ENCODE measurements at places on chromosomes 3 and 15.

- H3K4me3 ChIP-seq: peak overlapping the region; percentile 24
- peak overlapping the region; percentile 99 for H3K27ac ChIP-seq
- peaks cover 79% of the 10 kb centered on the region for H3K4me1 ChIP-seq
- peaks cover 57% of the 10 kb centered on the region for H3K36me3 ChIP-seq
- H3K27me3 ChIP-seq: no peaks in the 10 kb centered on the region
Observed at GRCh38 chr3:111603679-111604078, 8.5 kb upstream of the ZBED2 start.

DNA sequence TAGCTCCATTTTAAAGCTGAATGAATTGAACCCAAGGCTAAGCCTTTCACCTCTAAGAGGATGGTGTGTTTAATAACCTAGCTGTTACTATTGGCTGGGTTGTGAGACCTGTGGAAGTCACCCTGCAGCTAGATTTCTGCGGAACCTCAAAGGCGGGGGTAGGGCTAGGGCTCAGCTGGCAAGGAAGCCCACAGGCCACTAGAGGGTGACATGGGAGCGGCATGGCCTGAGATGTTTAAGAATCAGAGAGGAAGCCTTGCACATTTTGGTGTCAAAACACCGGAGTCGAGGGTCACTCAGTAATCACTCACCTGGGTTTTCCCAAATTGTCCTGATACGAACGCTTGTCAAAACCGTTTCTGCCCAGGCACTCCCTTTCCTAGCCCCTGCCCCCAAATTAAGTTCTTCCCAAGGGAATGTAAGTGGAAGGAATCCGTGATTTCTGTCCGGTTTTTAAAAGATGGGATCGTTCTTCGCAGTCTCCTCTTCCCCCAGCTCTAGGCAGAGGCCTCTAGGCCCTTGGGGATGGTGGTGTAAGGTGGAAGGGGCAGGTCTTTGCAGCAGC is 3.8 kb upstream of the ACAD9 start:
- H3K36me3 ChIP-seq: peaks cover 10% of the 10 kb centered on the region
- peak; percentile 54 for DNase-seq
- no peak overlapping the region for H3K27ac ChIP-seq
- H3K4me3 ChIP-seq: no peak overlapping the region
- peaks cover 4% of the 10 kb centered on the region for H3K27me3 ChIP-seq

DNA sequence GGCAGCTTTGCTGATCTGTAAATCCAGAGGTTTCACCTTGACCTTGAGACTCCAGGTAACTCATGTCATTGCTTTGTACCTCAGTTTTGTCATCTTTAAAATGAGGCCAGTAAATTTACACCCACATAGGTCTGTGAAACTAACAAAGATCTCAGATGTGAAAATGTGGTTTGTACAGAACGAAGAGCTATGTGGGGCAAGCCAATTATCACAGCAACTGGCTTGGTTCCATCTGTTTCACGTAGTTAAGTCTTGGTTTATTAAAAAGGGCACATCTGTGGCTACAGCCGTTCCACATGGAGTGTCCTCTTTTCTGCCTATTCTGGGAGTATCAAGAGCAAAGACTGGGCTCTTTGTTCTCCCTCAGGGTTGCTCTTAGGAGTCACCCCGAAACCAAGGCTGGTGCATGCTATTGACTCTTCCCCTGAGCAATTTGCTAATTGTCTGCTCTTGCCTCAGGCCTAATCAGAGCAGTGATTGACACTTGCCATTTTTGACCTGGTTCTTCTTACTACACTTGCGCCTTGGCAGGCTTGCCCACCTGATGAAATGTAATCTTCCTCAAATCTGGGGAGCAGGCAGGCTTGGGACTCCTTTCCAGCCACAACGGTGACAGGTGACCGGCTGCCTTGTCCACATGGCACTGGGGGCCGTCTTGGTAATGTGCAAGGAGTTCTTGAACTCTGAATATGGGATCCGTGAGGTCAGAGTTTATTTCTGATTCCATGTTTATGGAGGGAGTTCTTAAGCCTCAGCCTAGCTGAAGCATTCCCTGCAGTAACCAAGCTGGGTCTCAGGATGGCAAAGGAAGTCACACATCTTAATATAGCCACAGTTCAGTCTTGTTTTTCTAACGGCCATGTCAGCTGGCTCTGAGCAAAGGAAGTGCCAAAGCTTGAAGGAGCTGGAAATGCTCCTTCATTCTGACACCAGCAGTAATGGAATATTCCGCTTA is 40.1 kb downstream of the EAF1 start:
- DNase-seq: no peak
- H3K27ac ChIP-seq: no peak overlapping the region
- H3K27me3 ChIP-seq: peaks cover 6% of the 10 kb centered on the region
- peaks cover 2% of the 10 kb centered on the region for H3K36me3 ChIP-seq
- peaks cover 11% of the 10 kb centered on the region for H3K4me1 ChIP-seq

DNA sequence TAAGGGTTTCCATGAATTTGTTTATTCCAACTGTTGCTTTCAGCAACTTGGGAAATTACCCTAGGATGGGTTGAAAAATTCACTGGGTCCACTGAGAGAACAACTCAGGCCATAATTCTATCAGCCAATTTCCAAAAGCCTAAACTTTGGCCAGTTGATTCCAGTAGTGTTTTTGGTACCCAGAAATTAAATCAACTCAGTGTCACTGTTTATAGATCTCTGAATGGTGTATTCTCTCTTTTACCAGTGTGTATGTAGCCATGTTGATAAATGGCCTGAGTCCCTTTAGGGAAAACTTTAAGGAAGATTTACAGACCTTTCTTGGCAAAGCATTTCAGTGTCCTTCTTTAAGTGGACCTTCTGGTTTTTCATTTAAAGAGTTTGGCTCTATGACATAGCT is 636.4 kb downstream of the OTOL1 start:
- H3K27me3 ChIP-seq: no peaks in the 10 kb centered on the region
- no peaks in the 10 kb centered on the region for H3K4me1 ChIP-seq
- H3K27ac ChIP-seq: no peak overlapping the region
- DNase-seq: no peak
- no peak overlapping the region for H3K4me3 ChIP-seq
- no peaks in the 10 kb centered on the region for H3K36me3 ChIP-seq

Data from activated T-helper 1 cell treated with anti-CD3 and anti-CD28 coated beads, Interleukin-12 subunit alpha, Interleukin-12 subunit beta, Interleukin-2, Interleukin-4 antibody, amounts not matched to agents 30 ng/mL and 10 ng/mL and 1 ng/mL, durations not matched to agents 14 hours and 24 hours and 36 hours (primary cell).